Omental fat pad (tissue), 4 donors: ENCODE measurements at places on chromosomes 12 and 14.

- no peak for DNase-seq
These were observed 1124.0 kb upstream of the TMEM132C start for GRCh38 chr12:127143020-127143419.

DNA sequence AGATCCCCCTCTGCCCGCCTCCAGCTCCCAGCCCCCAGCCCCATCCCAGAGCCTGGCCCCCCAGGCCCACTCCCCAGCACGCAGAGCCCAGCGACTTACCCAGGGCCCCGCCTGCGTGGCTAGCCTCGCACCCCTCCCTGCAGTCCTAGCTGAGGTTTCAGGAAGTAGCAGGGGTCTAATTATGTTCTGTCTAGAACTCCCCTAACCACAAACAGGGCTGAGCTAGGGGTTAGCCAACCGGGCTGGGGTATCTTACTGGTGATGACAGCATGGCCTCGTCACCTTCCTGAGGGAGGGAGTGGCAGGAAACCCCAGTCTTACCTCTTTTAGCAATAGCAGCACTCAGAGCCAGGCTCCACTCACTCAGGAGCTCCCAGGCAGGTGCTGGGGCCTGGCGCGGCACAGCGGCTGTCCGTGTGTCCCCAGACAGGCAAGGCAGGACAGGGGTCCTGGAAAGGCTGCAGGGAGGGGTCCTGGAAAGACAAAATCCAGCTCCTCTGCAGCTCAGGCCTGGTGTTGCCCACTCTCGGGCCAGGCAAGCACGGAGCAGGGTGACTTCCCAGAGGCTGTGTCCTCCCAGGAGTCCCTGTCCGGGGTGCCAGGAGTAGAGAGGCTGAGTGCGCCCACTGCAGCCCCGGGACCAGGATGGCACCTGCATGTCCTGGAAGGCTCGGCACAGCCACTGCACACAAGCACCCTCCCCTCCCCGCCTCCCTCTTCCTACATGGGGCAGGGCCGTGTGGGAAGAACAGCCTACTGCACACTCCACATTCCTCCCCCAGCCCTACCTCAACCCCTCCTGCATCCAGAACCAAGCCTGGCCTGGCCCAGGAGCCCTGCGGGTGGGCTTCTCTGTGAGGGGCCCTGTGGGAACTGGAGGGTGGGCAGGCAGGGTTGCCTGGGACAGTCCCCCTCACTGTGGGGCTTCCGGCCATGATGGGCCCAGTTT is at the start of gene GPR132:
Gene GPR132 (minus strand): TSS at position 151 of the 949 bp plus-strand sequence. CDS start 10,010 bp downstream, outside the sequence.
- DNase-seq: no peak

DNA sequence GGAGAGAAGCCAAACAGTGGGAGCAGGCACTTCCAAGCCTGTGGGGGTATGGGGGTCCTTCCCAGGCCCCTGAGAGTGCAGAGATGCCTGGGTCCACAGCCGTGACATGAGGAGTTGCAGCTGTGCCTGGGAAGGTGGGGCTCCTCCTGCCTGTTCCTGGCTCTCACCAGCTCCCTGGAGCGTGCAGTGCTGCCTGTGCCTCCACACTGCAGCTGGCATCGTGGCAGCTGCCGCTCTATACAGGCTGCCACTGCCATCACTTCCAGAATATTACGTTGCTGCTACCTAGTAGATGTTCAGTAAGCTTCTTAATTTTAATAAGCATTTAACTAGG is 223.7 kb downstream of the KCNC2 start:
- no peak for DNase-seq

DNA sequence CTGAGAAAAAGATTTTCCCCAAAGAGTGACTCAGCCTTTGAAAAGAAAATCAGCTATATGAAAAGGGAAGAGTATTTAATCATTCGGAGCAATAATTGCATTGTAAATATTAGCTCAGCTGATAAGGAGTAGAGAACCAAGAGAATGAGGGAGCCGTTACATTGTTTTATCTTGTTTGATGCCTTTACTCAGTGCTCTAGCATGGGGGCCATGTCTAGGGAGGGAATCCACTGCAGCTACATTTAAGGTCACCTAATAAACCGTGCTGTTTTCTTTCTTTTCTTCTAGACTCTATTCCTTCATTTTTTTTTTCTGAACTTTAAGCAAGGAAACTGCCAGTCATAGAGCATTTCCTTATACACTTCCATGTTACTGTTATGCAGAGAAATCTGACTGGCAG is 447.0 kb downstream of the DIO2 start:
- DNase-seq: no peak

- DNase-seq: no peak
These were observed 67.1 kb upstream of the KRR1 start for GRCh38 chr12:75578546-75578945.

DNA sequence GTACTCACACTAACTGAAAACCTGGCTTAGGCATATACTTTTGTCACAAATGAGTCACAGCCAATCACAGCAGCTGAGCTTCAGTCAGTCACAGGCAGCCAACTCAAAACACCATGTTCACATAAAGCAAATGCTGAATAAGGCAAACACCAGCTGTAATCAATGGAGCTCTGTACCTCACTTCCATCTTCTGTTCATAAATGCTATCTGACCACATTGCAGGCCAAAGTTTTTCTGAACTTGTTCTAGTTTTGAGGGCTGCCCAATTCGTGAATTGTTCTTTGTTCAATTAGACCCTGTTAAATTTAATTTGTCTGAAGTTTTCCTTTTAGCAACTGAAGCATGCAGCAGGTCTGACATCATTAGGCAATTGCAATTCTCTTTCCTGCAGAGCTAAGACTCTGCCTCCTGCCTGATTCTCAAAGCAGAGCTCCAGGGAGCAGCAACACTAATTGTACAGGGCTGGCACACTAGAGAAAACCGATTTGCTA is 129.9 kb downstream of the WIF1 start:
- DNase-seq: no peak

- no peak for DNase-seq
These were observed 26.0 kb upstream of the LTBP2 start for GRCh38 chr14:74638066-74638465.

DNA sequence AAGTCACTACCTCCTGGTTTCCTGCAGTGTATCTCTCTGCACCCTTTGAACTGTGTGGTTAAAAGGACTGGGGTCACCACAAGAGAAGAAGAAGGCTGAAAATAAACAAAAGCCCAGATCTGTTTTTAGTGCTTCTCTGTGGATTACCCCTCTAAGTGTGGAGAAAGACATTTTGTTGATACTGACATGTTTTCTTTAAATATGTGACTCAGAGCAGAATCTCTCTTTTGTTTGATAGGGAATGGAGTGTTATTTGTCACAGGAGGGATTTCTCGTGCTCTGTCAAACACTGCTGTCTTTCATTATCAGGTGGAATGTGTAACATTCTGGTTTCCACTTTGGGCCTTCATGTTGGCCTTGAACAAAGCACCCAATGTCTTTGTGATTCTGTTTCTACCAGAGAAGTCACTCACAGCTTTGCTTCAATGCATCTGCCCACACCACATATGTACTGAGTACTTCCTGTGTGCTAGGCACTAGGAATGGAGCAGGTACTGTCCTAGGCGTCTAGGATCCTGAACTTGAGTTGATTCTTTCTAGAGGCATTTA is 82.1 kb downstream of the PLXNC1 start:
- no peak for DNase-seq

GRCh38 chr12:6295094-6295811 is 15.2 kb upstream of the PLEKHG6 start:
- no peak for DNase-seq

GRCh38 chr14:101882141-101882935 is 82.0 kb upstream of the DYNC1H1 start:
- DNase-seq: no peak

DNA sequence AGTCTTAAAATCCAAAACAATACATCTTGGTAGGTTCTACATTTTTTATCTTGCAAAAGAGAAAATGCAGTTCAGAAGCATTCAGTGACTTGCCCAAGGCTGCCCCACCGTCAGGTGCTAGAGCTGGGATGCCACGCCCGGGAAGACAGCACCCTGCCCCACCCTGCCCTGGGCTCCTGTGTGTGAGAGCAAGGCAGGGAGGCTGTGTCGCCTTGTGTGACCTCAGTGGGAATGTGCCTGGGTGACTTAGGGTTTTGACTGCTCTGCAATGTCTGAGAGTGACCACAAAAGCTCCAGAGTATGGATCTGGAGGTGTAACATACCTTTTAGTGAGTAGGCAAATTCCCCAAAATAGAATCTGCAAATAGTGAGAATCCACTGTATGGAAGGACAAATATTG is 60.0 kb downstream of the AACS start:
- no peak for DNase-seq

DNA sequence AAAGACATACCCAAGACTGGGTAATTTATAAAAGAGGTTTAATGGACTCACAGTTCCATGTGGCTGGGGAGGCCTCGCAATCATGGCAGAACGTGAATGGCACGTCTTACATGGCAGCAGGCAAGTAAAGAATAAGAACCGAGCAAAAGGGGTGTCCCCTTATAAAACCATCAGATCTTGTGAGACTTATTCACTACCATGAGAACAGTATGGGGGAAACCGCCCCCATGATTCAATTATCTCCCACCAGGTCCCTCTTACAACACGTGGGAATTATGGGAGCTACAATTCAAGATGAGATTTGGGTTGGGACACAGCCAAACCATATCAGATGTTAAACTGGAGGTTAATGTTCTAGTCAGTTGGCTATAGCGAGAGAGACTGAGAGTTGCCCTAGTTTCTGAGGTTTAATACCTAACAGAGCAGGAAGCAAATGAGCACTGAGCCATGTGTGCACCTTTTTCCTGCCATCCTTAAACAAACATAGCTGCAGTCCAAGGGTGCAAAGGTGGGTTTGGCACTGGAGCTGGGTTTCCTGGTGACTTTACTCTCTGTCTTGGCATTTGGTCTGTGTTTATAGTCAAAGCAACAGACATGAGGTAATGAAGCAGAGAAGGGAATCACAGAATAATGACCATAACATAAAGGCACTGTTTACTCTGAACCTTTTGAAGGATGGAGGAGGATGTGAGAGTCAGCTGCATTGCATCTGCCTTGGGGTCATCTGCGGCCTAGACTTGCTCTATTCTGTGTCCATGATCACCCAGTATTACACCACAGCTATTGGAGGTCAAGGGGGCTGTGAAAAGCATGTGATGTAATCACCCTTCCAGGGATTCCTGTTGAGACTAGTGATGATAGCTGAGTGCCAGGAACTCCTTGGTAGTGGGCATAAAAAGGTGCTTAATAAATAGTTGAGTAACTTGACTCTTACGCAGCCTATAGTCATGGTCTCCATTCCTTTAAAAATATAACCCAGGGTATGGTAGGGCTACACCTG is 83.6 kb upstream of the USP44 start:
- no peak for DNase-seq

GRCh38 chr14:104135121-104135903 is 3.1 kb upstream of the KIF26A start:
- no peak for DNase-seq

- DNase-seq: no peak
These were observed 77.0 kb downstream of the BICD1 start for GRCh38 chr12:32183650-32184049.

- DNase-seq: no peak
These were observed 2.8 kb downstream of the NXPH4 start for GRCh38 chr12:57219205-57219992.

DNA sequence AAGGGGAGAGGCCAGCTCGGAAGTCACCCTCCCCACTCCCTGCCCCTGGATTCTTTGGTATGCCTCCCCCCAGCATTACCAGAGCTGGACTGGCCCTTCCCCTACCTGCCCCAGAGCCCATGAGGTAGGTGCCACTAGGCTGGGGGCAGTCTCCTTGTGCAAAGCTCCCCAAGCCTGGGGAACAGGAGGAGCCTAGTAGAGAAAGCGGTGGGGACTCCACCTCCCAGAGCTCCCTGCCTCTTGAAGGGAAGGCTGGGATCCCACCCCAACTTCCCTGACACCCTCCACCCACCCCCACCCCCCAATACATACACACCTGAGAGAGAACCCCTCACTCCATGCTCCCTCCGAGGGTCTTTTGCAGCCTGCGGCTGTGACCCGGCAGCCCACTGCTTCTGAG is 30.4 kb downstream of the FIGNL2 start:
- no peak for DNase-seq

DNA sequence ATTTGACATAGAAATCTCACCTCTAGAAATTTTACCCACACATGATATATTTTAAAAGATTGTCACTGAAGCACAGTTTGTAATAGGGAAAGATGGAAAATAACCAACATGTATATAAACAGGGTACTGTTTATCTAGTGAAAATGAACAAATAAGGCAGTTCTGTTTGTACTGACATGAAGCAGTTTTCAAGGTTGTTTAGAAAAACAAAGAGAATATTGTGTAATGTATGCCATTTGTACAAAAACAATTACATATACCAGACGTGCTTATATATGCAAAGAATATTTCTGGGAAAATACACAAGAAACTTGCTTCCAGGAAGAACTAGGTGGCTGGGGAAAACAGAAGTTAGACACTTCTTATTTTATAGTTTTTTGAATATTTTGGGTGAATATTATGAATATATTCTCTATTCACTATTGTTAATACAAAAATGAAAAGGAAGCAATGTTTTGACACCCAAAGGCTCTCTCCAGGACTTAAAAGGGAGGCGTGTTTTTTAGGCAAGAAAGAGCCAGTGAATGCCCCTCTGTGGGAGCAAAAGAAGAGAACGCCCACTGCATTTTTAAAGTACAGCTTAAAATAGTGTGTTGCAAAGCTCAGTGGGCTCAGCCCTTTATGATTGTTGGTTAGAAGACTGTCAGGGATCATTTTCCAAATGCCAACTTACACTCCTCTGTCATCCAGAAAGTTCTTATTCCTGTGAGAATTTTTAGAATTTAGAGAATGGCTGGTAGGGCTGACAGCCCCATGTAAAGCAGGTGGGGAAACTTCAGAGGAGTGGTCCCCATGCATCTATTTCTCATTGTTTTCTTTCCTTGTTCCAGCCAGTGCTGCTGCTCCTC is 59.6 kb upstream of the FERMT2 start:
- DNase-seq: no peak

DNA sequence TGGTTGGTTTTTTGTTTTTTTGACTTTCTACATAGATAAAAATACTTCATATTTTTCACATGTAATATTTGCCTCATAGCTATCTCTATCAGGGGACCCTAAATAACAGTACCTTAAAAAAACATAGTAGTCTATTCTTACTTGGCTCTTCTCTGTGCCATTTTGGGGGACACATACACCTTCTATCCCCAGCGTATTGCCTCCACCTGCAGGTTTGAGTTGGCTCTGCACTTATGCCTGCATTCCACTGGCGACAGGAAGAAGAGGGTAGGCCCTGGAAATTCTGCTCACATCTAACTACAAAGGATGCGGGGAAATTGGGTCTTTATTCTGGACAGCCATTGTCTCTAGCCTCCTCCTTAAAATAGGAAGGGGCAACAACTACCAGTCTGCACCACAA is 13.8 kb upstream of the IFI27L2 start:
- no peak for DNase-seq
